GM10248 (cell line): ENCODE measurements at places on chromosomes 1 and 21.
A peak's percentile ranks its signal among the peaks of the same experiment; 100 is the strongest.

DNA sequence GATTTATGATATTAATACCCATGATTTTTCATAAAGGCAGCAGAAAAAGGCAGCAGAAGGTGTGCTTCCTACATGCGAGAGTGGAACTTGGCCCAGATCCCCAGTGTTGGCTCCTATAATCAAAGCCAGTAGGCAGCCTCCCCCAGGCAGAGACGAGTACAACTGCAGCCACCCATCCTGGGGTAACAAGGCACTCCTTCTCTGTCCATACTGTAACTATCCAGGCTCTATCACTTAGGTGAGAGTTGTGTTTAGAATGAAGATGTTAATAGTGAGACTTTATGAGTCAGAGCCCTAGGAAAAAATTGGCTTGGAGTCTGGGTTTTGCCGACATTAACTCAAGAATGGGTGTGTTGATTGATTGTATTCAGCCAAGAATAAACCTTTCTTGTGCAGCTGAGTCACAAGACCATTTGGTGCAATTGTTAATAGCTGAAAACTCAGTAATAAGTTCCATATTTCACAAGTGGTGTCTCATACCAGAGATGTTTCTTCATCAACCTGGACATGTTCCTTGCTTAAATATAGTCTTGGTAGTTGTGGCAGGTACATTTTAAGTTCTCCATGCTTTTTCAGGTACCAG is 322.3 kb downstream of the DUSP10 start:
- DNase-seq, result no peak

DNA sequence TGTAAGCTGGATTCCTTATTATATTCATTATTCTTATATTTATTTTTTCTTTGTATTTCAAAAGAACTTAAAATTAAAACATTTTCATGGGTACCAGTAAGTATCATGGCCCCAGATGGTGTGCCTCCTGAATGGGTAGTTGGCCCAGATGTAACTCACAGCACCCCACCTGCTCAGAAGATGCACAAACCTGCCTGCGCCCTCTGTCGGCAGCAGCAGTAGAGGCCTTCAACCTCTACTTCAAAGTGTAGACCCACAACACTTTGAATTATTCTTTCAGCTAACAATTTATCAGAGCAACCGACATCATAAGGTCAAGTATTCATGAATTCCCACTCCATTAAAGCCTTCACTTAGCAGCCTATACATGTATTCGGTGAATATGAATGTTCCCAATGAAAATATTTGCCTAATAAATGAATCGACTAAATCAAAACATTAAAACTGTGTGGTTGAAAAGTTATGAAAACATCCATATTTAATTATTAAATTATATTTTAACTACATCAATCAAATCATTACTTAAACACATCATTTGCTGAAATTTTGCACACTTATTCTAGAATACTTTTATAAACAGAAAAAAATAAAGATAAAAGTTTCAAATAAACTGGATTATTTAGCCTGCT is 25.4 kb downstream of the PIGM start:
- DNase-seq, result peak; percentile 81

- DNase-seq, result no peak
These were observed 387.6 kb downstream of the PCP4 start for GRCh38 chr21:40254540-40255465.

DNA sequence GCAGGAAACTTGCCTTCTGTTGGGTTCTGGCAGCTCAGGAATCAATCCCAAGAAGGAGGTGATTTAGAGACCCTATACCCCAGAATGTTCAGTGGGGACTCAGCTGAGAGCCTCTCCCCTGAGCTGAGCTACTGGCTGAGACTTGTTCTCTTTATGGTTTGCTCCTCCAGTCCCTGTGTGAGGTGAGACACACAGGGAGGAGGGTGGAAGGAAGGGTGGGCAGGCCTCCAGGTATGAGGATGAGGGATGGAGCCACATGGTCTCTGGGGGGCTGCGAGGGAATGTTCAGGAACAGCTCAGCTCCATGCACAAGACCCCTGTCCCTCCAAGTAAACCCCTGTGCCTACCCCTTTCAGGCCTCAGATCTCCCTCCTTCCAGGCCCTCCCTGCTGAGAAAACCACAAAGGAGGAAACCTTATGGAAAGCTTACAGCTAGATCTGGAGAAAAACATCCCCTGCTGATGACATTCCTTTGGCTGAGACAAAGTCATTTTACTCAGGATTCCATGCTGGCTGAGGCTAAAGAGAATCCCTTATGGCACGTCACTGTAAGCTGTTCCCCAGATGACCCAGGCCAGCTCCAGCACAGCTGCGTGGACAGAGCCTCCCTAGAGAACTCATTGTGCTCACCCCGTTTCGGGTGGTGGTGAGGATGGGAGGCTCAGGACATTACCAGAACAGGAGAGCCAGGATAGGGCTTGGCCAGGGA is 91.5 kb upstream of the IPO9 start:
- DNase-seq, result no peak

DNA sequence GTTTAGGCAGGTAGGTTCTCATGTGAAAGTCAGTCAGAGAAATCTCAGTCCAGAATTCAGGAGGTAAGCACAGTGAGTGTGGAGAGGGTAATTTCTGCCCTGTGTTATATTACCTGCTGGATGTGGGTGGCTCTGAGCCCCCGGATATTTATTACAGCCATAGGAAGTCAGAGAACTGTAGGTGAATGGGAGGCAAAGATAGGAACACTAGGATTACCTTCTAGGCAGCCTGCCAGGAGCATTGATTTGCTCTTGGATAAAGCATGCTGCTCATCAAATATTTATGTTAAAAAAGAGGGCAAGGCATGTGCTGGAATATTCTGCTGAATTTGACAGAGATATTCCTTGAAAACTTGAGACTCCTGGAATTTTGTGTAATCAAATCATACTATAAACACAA is 8.5 kb downstream of the GNG12 start:
- DNase-seq, result no peak

- DNase-seq, result no peak
These were observed 66.6 kb upstream of the CACHD1 start for GRCh38 chr1:64403331-64403730.

DNA sequence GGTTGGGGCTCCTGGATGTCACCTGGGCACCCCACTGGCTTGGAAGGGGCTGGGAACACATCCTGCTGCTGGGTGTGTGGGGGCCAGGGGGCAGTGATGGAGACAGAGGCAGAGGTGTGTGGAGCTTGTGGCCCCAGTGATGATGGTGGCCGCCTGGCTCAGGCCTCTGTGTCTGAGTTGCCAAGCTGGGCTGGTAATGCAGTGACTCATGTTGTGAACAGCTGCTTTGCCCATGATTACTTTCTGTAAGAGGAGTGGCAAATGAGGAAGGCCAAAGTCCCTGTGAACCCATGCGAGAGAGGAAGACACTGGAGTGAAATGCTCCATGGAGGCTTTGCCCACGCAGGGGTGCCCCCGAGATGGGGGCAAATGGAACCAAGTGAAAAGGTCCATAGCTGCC is 86.8 kb downstream of the KCNJ6 start:
- DNase-seq, result no peak

DNA sequence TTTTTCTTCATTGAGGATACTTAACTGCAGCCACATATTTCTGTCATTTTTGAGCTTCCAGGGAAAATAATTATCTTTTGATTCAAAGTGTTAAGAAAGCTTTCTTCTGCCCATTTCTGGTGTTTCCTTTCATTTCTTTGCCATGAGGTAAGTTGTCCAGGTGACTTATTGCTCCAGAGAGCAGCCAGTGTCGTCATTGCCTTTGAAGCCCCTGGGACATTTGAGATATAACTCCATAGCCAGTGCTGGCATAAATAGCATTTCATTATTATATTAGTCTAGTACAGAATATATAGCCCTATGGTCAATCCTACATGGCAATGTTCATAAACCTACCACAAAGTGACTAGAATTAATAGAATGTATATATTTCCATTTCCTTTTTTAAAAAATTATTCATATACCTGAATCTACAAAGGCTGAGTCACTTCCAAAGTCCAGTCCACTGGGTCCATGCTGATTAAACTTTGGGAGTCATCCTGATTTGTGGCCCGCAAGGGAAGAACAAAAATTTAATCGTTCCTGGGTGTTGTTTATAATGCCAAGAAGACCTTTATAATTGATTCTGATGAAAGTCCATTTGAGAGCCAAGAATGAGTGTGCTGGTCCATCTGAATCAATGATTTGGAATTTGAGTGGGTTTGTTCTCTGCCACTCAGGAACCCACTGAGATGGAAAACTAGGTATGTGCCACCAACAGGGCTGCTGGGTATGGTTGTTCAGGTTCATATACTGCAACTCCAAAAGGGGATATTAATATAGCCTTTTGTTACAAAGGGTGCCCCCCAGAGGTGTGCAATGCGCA is 221.8 kb upstream of the PLXNA2 start:
- DNase-seq, result no peak

- DNase-seq, result no peak
These were observed 48.9 kb upstream of the POU3F1 start for GRCh38 chr1:38095454-38095931.

GRCh38 chr1:221858818-221859611 is 117.1 kb upstream of the DUSP10 start:
- DNase-seq, result no peak
